Hematopoietic multipotent progenitor cell (in vitro differentiated cells): ENCODE measurements at places on chromosomes 6 and 20. TPM values are rescaled to one million over a fixed set of nuclear protein-coding genes. Genes with fewer than 3 reads are reported as not detected.

DNA sequence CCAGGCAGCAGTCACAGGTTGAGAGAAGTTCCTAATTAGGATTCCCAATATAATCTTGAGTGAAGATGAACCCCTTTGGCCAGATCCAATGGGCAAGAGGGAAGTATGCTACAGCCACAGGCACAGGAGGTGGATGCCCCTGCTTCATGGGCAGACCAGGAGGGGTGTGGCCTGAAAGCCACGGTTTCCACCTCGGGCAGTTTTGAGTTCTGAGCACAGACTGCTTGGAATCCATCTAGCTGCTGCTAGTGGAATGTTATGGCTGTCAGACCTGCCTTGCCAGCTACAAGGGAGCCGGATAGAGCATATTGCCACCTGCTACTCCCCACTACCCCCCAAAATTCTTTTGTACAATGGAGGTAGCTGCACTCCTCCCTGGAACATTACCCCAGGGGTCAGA is 672.9 kb downstream of the HACE1 start:
- DNase-seq = no peak

DNA sequence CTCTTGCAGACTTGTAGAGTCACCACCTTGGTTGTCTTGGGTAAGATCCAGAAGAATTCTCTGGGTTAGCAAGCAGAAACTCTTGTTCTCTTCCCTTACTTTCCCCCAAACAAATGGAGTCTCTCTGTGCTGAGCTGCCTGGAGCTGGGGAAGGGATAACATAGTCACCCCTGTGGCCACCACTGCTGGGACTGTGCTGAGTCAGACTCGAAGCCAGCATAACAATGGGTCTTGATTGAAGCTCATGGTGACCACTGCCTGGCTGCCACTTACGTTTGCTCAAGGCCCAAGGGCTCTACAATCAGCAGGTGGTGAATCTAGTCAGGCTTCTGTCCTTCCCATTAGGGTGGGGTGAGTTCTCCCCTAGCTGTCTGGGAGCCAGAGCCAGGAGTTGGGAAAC is 15.4 kb upstream of the ERVFRD-1 start:
- no peak for DNase-seq

- DNase-seq = no peak
Observed at GRCh38 chr20:7606941-7607340, 333.3 kb downstream of the HAO1 start.

DNA sequence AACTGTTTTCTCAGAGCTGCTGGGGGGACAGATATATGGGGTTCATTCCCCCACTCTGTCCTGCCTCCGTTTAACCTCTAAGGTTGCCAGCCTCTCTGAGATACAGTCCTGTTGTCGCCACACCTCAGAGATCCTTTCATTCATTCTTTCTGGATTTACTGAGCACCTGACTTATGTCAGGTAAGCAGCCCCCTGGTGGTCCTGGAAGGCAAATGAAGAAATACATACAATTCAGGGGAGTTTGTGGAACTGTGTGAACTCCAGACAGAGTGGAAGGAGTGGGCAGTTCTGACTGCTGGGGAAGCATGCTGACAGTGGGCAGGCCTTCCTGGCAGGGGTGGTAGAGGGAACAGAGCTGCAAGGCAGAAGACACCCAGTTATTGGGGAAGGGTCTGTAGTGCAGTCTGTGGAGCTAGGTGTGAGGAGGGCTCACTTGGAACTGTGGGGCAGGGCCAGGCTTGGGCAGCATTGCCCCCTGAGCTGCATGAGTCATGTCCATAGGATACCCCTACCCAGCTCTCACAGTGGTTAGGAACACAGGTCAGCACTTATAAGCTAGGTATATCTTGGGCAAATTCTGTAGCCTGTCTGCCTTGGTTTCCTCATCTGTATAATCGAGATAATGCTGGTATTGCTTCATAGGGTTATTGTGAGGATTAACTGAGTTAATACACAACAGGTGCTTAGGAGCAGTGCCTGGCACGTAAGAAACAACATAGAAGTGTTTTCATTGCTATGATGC is 12.8 kb upstream of the SGK2 start:
- no peak for DNase-seq

- no peak for DNase-seq
Observed at GRCh38 chr6:136771306-136771705, 21.0 kb downstream of the MAP3K5 start.

- no peak for DNase-seq
Observed at GRCh38 chr6:3899061-3899460, 49.9 kb downstream of the FAM50B start.

- DNase-seq = no peak
Observed at GRCh38 chr6:117270055-117270842, 4.9 kb downstream of the VGLL2 start.

- no peak for DNase-seq
Observed at GRCh38 chr6:167565388-167565787, 240.5 kb downstream of the TTLL2 start.

DNA sequence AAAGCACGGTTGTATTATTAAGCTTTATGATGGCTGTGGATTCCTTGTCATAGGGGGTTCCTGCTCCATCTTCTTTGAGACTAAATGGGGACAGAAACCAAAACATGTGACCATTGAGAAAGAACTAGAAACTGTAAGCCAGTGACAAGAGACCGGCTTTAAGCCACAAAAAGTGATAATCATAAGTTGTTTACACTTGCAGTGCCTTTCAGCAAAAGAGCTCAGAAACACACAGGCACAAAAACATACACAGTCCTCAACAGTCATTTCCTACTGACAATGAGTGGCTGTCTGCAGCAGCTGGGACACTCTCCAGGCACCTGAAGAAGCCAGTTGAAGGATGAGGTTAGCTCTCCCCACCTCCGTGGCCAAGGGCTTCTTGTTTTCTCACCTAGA is 20.0 kb upstream of the UBE2J1 start:
- peak; percentile 21 for DNase-seq

DNA sequence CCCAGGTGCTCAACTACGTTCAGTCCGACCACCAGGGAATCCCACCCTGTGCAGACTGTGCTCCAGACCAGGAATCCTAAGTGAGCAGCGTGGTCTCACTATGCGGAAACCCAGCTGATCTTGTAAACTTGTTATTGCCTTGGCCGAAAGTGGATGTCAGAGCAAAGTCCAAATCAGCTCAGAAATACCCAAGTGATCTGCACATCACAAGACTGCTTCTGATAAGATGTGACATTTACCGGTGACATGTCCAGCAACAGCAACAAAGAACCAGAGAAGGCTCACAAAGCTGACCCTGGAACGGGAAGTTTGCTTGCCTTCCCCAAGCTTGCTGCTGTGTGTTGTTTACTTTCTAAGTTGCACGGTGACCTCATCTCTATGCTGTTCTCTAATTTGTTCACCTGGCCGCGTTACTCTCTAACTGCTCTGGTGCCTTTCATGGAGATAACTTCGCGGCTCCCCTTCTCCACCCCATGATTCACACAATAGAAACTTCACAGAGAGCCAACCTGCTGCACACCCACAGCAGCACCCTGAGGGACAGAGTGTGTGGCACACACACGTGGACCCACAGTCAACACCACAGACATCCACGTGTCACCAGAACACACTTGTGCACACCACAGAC is 1.7 kb downstream of the BNIP5 start:
- DNase-seq = no peak

GRCh38 chr6:146905181-146905704 is 299.0 kb upstream of the STXBP5 start:
- no peak for DNase-seq

DNA sequence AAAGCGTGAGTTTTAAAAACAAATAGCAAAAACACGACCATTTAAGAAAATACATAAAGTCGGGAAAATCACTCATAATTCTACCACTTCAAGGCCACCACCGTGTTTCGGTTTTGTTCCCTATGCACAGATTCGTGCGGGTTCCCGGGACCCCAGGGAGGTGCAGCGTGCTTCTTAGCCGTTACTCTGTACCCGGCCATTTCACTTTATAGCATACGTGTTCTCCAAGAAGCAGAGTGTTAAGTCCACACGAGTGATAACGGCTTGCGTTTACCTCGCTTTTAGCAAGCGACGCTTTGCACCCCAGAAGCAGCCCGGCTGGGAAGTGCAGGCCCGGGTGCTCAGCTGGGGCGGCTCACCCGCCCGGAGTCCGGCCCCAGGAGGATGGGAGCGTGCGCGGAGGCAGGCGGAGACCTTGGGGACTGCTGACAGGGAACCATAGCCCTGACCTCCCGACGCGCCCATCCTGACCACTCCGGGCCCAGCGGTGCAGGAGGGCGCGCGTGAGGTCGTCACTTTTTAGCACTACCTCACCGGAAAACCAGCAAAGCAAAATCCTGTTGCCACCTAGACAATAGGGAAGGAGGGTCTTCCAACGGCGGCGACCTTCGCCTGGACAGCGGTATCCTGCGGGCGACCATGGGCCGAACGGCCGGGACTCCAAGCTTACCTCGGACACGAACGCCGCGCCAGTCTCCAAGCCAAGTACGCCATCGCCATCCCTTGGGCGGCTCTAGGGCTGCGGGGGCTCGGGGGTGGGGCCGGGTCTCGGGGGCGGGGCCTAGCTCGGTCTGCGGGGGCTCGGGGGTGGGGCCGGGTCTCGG is at the start of gene ECI2:
ECI2 (minus strand) TSS at position 735 of the 824 bp plus-strand sequence; CDS start at position 720, 15 bp downstream.
- no peak for DNase-seq

DNA sequence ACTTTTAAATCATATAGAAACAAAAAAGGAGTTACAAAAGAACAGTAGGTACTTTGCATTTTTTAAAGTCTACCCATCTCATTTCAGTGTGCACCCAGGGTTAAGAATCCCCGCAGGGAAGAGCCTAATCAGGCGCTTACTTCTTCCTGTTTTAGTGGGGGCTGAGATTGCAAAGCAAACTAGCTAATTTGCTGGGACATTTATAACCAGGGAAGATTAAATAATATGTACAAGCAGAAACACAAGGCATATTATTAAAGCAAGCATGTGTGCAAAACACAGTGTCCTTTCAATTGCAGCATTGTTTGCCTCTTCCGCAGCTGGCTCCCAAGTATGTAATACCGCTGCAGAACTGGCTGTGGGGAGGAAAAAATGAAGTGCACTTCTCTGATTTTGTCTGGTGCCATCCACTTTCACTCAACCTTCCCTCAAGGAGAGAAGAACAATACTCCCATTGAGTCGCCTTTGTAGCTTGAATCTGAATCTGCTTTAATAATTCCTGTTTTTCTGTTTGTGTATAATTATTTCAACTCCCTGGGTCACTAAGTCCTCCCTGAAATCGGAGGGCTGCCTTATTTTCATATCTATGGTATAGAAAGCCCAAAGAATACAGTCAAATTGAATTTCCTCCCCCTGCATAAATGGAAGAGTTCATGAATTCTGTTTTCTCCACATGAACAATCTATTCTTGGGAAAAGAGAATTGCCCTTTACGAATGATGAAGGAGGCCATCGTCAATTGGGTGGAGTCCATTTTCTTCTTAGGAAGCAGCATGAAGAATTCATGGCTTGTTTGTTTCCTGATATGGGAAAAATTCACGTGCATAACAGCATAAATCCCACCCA is 23.3 kb upstream of the BCAS1 start:
- DNase-seq = no peak

DNA sequence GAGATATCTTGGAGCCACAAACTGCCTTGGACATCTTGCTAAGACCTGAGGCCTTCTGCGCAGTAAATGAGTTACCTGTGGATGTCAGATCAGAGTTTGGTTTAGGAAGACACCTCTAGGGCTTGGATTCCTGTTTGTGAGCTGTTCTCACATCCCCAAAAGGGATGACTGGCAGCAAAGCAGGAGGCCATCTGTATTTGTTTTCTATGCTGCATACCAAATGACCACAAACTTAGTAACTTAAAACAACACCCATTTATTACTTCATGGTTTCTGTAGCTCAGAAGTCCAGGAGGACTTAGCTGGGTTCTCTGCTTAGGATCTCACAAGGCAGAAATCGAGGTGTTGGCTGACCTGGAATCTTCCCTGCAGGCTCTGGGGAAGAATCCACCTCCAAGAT is 116.7 kb downstream of the UNC5CL start:
- DNase-seq = no peak

GRCh38 chr20:48025051-48025515 is 239.8 kb upstream of the SULF2 start:
- DNase-seq = no peak

DNA sequence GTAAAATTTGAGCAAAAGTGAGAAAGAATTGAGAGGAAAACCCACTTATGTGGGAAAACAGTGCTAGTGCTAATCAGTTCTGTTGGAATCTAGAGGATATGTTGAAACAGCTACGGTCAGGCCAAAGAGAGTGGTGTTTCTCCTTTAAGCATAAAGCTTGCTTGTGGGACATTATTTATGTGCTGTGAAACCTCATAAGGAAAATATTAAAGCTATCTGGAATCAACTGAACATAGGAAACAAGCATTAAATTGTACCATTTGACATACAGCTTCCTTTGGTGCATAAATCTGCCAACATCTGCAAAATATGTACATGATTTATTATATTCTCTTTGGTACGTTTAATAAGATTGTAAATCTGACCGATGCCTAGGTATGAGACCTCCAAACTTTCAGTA is 182.5 kb upstream of the PDE10A start:
- no peak for DNase-seq

DNA sequence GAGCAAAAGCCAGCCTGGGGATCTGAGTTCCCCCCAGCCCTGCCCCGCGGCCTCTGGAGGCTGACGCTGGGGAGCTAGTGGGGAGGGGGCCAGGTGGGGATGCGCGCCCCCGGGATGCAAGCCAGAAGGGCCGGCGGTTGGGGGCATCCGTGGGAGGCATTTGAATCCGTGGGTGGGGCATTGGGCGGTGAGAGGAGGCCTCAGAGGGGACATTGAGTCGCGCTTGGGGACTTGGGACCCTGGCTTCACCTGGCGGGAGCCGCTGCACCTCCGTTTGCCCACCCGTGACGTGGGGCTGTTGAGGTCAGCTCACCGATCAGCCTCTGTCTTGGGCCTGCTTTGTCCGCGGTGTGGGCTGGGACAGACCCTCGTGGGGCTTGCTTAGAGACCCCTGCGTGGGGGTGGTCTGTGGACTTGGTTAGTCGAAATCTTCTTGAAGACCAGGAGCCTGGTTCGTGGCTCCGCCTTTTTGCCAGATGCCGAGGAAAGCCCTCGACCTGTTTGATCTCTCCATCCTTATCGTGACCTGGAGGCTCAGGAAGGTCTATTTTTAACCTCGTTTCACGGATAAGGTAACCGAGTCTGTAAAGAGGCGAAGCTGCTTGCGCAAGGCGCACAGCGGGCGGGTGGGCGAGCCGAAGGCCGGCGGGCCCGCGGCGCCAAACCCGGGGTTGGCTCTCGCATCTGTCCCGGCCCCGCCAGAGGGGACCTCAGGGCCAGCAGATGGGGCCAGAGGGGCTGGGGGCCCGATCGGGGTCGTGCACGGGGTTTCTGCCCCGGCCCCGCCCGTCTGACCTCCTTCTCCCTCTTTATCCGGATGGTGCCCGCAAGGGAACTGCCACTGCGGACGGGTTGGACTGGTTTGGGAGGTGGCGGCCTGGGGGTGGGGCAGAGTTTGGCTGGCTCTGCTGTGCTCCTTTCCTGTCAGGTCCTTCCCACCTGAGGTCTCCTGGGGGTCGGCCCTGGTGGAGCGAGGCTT is 8.3 kb downstream of the FAM110A start:
- no peak for DNase-seq

Gene MAS1
- total RNA-seq = under 0.01 TPM

Gene HLA-DMB
- 71.6 TPM for total RNA-seq

Gene RIPPLY2
- total RNA-seq = not detected

Gene HLA-DMA
- total RNA-seq = 156 TPM

Gene BPIFB1
- not detected for total RNA-seq

Gene HLA-DQB1
- 2.7 TPM for total RNA-seq

Gene DEFB132
- total RNA-seq = not detected

Gene RTF2
- total RNA-seq = 60.1 TPM

Gene AURKA
- total RNA-seq = 1.6 TPM

Gene VWA7
- 2.4 TPM for total RNA-seq
